ENCODE measurements at places on chromosomes 5 and 9.

GRCh38 chr5:72185496-72186329 lies 78.4 kb downstream of the MAP1B start:
- no peak for DNase-seq

DNA sequence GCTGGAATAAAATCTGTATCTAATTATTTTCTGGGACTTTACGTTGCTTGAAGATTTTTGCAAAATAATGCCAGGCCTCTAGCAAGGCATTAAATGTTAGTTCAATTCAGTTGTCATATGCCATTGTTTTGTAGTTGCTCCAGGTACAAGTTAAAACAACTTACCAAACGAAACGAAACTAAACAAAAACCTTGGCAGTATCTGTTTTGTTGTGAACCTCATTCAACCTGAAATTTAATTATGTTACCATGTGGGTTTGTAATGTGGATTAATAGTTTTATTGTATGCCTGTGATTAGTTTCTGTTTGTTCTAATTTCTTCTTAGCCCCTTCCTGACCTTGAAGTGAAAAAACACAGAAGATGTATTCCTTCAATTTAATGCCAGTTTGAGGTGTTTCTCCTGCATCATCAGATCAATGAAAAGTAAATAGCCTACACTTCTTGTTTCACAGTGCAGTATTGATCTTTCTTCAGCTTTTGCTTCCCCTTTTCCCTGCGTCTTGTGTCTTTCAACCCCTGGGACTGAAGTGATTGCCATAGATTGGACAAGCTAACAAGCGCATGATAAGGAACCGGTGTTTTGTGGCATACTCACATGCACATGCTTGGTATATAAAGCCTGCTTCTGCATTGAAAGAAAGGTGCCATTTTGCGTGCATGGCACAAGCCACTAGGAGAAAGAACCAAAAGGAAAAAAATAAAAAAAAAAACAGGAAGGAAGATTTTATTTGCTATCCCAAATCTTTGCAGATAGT lies 699.0 kb upstream of the ARRDC3 start:
- DNase-seq: no peak

DNA sequence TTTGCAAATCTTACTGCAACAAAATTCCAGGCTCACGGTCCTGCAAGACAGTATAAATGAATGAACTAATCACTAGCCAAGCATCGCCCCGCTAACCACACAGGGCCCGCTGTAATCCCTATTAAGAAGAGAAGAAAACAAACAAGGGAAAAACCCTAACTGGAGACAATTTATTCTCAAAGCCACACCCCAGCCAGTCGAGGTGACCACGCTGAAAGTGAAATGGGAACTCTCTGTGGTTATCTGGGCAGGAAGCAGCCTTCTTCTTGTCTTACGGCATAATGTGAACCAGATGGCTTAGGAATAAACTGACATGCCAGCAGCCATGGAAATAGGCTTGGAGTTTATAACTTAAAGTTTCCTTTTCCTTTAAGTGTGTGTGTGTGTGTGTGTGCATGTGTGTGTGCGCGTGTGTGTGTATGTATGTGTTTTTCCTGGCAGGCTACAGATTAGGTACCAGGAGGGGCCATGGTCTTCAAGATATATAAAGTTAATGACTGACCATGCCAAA lies 120.2 kb downstream of the SEMA6A start:
- no peak for DNase-seq

DNA sequence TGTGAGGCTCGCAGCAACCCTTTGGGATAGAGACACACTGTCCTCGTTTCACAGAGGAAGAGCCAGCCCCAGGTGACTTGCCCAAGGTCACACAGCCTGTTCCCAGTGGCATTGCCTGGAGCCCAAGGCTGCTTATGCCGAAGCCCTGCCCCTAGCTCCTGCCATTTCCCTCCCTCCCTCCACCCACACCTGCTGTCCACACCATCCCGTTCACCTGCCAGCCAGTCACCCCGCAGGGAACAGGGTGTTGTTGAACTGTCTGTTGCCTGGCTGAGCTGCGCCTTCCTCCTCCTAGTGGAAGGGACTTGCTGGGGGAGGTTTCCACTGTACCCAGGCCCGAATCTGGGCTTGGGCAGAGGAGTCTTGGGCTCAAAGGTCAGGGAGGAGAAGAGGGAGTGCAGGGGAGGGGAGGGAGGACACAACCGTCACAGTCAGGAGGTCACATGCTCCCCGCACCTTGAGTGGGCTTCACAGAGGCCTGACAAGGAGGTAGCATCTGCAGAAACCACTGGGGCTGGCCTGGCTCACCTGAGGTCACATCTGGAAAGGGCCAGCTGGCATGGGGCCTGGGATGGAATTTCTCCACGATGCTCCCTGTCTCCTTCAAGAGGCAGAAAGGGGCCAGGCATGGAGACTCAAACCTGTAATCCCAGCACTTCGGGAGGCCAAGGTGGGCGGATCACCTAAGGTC lies 6.3 kb downstream of the TTC16 start:
- no peak for DNase-seq

DNA sequence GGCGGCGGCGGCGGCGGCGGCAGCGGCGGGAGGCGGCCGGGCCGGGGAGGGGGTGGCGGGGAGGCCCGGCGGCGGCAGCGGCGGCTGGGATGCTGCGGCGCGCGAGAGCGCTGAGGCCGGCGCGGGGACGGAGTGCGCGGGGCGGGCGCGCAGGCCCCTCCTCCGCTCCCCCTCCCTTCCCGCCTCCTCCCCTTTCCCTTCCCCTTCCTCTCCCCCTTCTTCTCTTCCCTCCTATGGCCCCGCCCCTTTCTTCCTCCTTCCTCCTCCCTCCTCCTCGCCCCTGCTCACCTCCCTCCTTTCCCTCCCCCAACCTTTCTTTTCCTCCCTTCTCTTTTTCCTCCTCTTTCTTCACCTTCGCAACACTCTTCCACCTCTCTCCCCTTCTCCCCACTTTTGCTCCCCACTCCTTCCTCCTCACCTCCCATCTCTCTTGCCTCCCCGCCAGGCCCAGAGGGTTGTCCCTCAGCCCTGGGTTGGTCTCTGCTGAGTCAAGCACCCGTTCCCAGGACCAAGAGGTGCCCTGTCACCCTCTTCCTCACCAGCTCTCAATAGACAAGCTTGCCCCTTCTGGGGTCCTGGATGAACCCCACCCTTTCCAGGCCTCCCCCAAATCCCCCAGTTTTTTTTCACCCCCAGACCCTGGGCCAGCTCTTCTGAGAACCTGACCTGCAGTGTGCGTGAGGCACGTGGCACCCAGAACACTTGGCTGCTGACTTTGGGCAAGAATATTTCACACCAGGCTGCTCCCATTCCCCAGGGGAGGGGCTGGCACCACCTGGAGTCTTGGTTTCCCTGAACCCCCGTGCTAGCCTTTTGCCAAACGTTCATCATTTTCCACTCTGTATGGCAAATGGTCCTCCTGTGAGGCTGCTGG lies at the start of gene SEMA4D:
Gene SEMA4D, minus strand, starts transcription at position 136 of the 874 bp plus-strand sequence. CDS start 92,657 bp downstream, outside the sequence.
- DNase-seq: no peak

DNA sequence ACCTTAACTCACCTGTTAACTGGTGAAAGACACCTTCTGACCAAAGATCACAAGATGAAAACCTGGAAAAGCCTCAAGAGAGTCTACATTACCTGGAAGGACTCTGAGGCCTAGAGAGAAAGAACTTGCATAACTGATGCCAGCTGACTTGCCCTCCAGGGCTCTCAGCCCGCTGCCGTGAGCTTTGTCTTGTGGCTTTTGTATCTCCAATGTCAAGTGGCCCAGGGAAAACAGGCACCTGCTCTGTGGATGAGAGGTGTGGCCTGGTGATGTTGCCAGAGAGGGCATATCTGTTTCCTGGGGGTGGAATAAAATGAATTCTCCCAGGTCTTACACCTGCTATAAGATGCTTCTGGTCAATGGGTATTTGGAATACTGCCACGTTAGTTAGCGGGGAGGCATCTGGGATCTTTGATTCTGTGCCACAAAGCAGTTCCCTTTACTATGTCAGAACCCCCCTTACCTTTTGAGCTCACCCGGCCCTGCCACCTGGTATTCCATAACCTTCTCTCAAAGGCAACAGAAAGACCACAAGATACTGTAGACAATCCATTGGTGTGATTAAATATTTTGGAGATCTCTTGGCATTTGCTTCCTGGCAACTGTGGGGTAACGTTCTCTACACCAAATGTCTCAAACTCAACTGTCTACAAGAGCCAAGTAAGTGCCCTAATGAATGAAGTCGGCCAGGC lies 54.9 kb upstream of the N4BP3 start:
- DNase-seq: no peak

DNA sequence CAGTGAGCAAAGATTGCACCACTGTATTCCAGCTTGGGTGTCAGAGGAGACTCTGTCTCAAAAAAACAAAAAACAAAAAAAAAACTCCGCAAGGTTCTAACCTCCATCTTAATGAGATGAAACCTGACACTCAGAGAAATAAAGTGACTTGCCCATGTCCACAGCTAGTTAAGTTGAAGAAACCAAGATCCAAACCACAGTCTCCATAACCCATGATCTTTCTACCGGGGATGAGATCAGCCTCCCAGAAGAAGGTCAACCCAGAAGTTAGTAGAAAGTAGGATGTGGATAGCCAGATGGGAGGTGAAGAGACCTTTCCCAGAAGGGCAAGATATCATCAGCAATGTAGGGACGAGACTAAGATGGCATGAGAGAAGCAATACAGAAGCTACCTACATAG lies 140.4 kb upstream of the ADRA1B start:
- DNase-seq: no peak

GRCh38 chr5:92444888-92445287 lies 1061.8 kb upstream of the ARRDC3 start:
- DNase-seq: no peak

DNA sequence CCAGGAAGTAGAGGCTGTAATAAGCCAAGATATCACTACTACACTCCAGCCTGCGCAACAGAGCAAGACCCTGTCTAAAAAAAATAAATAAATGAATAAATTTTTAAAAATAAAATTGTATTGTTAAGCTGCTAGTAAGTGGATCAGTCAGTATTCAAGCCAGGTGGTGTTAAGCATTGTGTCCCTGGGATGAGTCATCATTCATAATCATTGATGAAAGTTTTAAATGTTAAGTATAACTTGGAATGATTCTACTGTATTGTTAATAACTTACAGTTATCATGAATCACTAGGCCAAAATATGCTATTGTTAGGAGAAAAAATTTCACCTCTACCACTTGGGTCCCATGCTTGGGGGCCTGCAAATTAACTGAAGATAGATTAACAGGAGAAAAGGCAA lies 38.2 kb downstream of the MED10 start:
- DNase-seq: no peak

DNA sequence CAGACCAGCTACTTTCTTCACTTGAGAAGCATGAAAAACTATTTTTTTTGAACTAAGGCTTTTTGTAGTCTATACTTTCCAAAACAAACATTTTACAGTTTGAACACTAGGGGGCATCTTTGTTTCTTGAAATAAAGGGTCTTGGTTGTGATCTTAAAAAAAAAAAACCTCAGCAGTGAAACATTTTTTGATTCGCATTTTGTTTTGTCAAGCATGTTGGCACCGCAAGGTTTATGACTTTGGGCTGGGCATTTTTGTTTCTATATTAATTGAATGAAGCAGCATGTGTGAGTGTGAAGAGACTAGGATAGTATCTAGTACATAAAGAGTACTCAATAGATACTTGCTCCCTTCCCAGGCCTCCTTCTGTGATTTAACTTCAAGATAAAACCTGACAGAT lies 31.6 kb upstream of the ACOT12 start:
- DNase-seq: no peak

GRCh38 chr5:50711280-50711679 lies 44.8 kb downstream of the PARP8 start:
- no peak for DNase-seq

DNA sequence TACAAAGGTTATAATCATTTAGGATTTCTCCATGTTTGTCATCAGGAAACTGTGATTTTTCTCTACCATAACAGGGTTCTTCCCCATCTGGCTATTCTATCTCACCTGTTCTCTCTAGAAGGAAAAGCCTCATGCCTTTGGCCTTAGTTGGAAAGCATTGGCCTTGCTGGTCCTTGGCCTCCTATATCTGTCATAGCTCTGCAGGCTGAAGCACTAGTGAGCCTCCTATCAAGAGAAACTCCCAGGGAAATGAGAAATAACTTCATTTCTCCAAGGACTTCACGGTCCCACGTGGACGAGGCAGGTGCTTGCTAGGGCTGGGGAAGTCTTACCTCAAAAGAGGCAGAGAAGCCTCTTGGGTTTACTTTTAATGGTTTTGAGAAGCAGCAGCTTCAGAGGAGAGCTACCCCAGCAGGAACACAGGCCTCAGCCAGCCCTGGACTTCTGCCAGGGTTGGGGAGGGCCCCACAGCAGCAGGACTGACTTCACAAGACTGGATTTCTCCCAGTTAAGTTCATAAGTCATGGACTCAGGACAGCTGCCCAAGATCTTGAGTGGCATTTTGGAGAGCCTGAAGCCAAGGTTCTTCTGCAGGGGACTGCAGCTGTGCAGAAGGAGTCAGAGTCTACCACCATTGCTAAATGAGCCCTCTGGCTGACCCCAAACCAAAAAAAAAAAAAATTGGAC lies 15.8 kb upstream of the PSAT1 start:
- no peak for DNase-seq

- no peak for DNase-seq
Observed at GRCh38 chr5:112174959-112175594, 244.0 kb downstream of the EPB41L4A start.

DNA sequence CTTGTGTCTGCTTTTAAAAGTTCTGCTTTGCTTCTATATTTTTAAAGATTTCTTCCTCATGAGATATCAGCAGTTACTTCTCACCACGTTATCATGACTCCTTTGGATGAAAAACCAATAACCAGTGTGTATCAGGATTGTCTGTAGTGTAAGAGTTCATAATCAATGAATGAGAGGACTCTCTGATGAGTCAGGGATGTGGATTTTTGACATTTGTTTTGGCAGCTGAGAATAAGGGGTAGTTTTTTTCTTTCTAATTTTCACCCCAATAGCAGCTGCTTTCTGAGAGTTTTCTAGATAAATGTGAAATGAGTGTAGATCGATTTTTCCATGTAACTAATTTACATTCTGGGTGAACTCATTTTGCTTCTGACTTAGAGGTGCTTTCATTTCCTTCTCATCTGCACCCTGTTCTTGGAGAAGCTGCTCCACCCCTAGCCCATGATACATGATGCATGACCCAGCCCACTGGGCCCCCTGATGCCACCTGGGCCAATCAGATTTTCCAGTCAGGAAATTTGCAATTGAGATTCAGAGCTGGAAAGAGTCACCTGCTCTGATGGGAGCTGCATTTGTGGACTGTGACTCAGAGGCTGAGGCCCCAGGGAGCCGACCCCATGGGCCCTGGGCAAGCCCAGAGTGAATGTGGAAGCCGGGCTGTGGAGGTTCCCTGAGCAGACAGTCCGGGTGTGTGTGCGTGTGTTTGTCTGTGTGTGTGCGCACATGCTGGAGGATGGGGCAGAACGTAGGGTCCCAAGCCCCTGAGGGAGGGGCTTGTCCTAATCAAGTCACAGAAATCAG lies 159.3 kb downstream of the RGS3 start:
- no peak for DNase-seq

GRCh38 chr5:151451626-151452520 lies 4.5 kb downstream of the SLC36A1 start:
- DNase-seq: no peak

GRCh38 chr5:64949331-64949730 lies 180.6 kb downstream of the CWC27 start:
- no peak for DNase-seq

DNA sequence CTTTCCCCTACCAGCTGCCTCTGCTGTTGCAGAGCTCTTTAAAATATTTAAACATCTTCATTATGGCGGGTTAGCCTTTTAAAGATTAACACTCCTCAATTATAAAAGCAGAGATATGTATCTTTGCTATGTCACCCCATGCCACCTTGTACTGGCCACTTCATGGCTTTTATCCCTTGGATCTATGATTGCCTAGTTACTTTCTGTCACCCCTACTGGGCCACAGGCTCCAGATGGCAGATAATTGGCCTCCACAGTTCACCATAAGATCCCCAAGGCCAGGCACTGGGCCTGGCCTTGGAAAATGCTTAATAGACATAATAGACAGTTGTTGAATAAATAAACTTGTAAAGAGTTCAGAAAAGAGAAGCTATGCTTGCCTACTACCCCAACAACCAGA lies 142.0 kb upstream of the SHB start:
- DNase-seq: no peak

Data from stimulated activated CD8-positive, alpha-beta memory T cell treated with anti-CD3 and anti-CD28 coated beads, Interleukin-15, amount 100 ng/mL, for 4 hours (primary cell).